ENCODE measurements at places on chromosomes 6 and 20.

DNA sequence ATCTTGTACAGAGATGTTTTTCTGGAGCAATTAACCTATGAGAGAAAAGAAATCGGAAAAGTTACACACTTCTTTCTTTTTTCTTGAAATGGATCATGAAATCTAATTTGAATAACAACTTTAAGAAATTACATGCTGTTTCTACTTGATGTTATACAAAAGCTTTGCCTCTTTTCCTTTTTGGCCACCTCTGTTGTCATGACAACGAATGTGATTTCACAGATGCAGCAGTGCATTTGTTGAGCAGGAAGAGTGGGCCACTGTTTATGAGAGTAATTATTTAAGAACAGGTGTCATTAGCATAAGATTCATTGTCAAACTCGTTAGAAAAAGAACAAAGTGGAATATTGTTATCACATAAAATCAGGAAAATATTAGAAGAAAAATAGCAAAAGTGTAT is 148.3 kb upstream of the IMPG1 start:
- DNase-seq, result no peak

- no peak for DNase-seq
These were observed 166.1 kb upstream of the LAMP5 start for GRCh38 chr20:9348316-9348715.

- DNase-seq, result no peak
These were observed 3.8 kb downstream of the ULBP1 start for GRCh38 chr6:149967591-149967990.

DNA sequence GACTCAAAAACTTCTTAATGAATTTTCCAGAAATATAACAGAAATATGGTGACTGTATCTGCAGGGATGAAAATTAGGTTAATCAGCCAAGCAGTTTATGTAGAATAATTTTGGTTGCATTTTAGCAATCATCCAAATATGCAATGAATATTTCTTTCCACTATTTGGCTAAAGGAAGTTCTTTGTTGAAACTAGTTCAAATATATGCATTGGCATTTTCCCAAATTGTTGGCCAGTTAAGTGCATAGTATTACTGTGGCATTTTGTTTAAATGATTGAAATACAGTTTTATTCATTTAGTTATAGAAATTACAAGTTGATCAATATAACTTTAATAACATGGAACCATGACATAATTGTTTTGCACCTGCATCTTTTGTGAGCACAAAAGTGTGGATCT is 115.5 kb downstream of the DOK5 start:
- DNase-seq, result no peak

DNA sequence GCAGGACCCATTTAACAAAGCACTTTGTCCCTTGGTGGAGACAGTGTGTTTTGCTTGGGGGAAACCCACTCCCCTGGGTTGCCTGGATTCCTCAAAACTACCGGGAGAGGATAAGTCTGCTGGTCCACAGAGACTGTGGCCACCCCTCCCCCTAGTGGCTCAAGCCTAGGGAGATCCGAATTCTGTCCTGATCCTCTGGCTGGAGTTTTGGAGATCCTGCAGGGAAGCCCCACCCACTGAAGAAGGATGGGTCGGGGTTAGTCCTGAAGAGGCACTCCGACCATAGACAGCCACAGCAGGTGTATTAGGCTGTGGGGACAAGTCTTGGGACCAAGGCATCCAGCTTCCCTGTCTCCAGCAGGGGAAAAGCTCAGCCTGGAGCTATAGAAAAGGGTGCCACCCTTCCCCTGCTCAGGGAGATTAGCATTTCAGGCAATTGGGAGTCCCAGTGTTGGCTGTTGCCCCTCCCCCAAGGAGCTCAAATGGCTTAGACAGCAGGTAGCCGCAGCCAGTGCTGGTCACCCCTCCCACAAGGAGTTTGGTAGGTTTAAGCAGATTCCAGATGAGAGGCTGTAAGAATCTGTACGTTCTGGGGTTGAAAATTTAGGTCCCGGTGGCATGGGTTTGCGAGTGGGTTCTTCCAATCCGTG is 750.0 kb downstream of the TBC1D32 start:
- no peak for DNase-seq
